Muscle of leg (tissue), 16 donors: ENCODE measurements at places on chromosomes 7 and 10. TPM values are rescaled to one million over a fixed set of nuclear protein-coding genes. Genes with fewer than 3 reads are reported as not detected.

DNA sequence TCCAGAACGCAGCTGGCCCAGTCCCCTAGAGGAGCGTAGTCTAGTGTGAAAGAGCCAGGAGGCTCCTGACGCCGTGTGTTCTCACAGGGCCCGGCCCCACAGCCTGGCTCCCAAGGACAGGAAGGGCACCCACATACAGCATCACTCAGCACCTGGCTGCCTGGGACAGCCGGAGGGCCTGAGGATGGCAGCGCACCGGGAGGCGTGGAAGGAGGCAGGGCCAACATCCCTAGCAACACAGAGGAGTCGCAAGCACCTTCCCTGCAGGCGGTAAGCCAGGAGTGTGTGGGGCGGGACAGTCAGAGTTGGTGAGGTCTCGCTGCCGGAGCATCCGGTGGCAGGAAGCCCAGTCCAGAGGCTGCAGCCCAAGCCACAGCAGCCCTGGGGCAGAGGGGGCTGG, 125.8 kb downstream of the MAD1L1 start:
- H3K27ac ChIP-seq: peak overlapping the region; percentile 85
- H3K36me3 ChIP-seq: no peaks in the 10 kb centered on the region
- H3K4me3 ChIP-seq: no peak overlapping the region
- no peaks in the 10 kb centered on the region for H3K27me3 ChIP-seq

DNA sequence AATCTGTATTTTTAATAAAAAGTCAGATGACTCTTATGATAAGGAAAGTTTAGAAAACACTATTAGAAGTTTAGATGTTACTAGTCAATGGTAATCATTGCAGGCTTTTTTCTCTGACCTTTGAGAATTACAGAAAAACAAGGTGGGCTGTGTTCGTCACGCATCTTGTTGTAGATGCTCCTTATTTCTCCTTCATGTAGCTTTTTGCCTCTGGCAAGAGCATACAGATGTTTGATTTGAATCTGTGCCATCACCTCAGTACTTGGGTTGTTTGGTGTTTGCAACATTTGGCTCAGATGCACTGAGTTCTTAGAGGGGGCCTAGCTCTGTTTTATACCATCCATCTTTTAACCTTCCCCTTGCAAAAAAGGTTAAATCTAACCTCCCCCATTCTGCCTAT, 11.5 kb downstream of the TAS2R16 start:
- H3K27ac ChIP-seq: no peak overlapping the region
- no peak for DNase-seq
- H3K4me3 ChIP-seq: no peak overlapping the region
- H3K27me3 ChIP-seq: no peaks in the 10 kb centered on the region
- no peaks in the 10 kb centered on the region for H3K36me3 ChIP-seq

DNA sequence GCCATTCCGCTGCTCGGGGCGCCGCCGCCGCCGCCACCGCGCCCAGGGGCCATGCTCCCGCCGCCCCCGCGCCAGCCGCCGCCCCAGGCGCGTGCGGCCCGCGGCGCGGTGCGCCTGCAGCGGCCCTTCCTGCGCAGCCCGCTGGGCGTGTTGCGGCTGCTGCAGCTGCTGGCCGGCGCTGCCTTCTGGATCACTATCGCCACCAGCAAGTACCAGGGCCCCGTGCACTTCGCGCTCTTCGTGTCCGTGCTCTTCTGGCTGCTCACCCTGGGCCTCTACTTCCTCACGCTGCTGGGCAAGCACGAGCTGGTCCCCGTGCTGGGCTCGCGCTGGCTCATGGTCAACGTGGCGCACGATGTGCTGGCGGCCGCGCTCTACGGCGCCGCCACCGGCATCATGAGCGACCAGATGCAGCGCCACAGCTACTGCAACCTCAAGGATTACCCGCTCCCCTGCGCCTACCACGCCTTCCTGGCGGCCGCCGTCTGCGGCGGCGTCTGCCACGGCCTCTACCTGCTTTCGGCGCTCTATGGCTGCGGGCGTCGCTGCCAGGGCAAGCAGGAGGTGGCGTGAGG, 383 bp downstream of the MARVELD1 start:
- H3K36me3 ChIP-seq: peaks cover 28% of the 10 kb centered on the region
- peak overlapping the region; percentile 89 for H3K27ac ChIP-seq
- peaks cover 47% of the 10 kb centered on the region for H3K4me1 ChIP-seq

DNA sequence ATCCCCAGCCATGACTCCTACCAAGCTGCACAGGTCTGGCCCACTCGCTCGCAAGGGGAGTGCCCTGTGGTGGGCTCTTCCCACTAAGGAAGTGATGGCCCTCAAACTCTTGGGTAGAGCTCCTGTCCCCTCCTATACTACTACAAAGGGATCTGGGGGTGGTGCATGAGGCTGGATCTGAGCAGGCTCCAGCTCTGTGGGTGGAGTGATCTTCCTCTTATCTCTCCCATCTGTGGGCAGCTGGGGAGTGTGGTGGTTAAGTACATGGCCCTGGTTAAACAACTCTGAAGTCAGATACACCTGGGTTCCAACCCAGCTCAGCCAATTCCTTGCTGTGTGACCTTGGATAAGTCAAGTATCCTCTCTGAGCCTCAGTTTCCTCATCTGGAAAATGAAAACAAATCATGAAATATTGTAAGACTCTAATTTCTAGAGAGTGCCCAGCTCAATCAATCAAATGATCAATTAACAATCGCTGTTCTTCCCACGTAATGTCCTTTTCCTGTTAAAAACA, 17.4 kb downstream of the DDIT4 start:
- H3K4me3 ChIP-seq: no peak overlapping the region
- no peaks in the 10 kb centered on the region for H3K36me3 ChIP-seq
- H3K4me1 ChIP-seq: peaks cover 5% of the 10 kb centered on the region
- no peak for DNase-seq

GRCh38 chr7:140317597-140317996, 80.7 kb downstream of the SLC37A3 start:
- H3K36me3 ChIP-seq: no peaks in the 10 kb centered on the region
- no peak for DNase-seq
- H3K27ac ChIP-seq: no peak overlapping the region
- peaks cover 10% of the 10 kb centered on the region for H3K4me1 ChIP-seq
- H3K4me3 ChIP-seq: no peak overlapping the region

DNA sequence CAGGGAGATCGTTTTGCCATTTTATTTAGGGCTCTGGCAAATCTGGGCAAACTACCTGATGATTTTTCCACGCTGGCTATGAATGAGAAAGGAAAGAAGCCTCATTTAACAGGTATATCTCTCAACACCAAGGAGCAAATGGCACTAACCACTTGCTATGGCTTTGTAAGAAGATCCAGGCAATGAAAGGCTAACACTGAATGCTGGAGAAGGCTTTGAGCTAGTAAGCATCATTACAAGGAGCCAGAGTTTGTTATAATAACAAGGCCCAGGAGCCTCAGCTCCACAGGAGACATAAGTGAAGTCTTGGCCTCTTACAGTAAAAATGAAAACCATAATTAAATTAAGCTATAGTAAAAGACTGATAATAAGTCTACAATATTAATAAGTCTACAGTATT, 123.1 kb downstream of the CNOT4 start:
- H3K4me3 ChIP-seq: no peak overlapping the region
- no peak for DNase-seq
- no peaks in the 10 kb centered on the region for H3K4me1 ChIP-seq
- no peaks in the 10 kb centered on the region for H3K27me3 ChIP-seq
- peaks cover 3% of the 10 kb centered on the region for H3K36me3 ChIP-seq

DNA sequence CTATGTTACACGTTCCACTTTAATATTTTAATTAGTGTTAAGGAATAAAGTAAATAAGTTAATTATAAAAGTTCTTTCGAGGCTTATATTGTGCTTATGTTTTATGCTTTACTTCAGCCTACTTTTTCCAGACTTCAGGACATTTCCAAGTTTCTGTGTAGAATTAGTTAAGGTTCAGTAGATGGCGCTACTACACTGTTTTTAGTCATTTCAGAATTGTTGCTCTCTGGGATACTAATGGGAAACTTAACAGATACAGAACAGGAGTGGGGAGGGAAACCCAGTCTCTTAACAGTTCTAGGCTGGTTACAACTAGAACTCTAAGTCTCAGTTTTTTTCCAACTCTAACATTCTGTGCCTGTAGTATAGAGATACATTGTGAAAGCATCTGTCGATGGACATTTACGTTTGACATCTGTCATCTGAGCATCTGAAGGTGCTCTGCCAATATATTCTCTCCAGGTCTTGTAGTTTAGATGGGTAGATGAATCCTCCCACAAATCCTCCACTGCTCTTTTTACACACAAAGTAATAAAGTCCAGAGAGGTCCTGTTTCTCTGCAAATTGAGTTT, 56.8 kb upstream of the FAM171A1 start:
- no peaks in the 10 kb centered on the region for H3K27me3 ChIP-seq
- DNase-seq: peak; percentile 78
- H3K4me3 ChIP-seq: no peak overlapping the region

GRCh38 chr7:6453734-6454133, 6.0 kb upstream of the DAGLB start:
- no peak overlapping the region for H3K4me3 ChIP-seq
- no peak for DNase-seq
- H3K27ac ChIP-seq: no peak overlapping the region
- H3K4me1 ChIP-seq: no peaks in the 10 kb centered on the region
- no peaks in the 10 kb centered on the region for H3K36me3 ChIP-seq

GRCh38 chr7:71290452-71290851, 158.5 kb downstream of the GALNT17 start:
- no peaks in the 10 kb centered on the region for H3K36me3 ChIP-seq
- no peak overlapping the region for H3K27ac ChIP-seq
- DNase-seq: peak; percentile 26

GRCh38 chr10:63252095-63252762, 119.1 kb downstream of the NRBF2 start:
- H3K4me1 ChIP-seq: no peaks in the 10 kb centered on the region
- no peaks in the 10 kb centered on the region for H3K27me3 ChIP-seq
- H3K36me3 ChIP-seq: peaks cover 3% of the 10 kb centered on the region
- H3K27ac ChIP-seq: no peak overlapping the region
- no peak for DNase-seq

DNA sequence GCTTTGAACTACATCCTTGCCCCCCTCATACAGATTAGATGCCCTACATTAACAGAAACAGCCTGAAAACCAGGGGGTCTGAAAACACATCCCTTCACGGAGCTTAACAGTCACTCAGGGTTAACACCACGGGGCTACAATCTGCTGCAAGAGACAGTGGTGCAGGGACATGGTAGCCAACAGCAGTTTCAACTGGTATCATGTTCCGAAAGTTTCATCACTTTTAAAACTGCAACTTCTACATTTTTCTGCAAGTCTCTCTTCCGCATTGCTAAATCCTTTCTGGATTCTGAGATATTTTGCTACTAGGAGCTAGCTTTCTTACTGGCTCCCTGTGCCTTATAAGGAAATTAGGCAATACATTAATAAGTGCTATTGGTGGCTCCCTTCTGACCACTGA, 92.6 kb downstream of the JAZF1 start:
- H3K4me1 ChIP-seq: peaks cover 2% of the 10 kb centered on the region
- H3K4me3 ChIP-seq: no peak overlapping the region
- DNase-seq: no peak
- H3K27me3 ChIP-seq: no peaks in the 10 kb centered on the region
- no peaks in the 10 kb centered on the region for H3K36me3 ChIP-seq

- H3K36me3 ChIP-seq: peaks cover 4% of the 10 kb centered on the region
- H3K4me3 ChIP-seq: no peak overlapping the region
- no peaks in the 10 kb centered on the region for H3K27me3 ChIP-seq
Observed at GRCh38 chr7:55550841-55551537, 21.3 kb downstream of the VOPP1 start.

The AKR1C8 gene
- 0.09 TPM for total RNA-seq
